CD4-positive, alpha-beta T cell treated with Interleukin-10 for 1 hour (primary cell): ENCODE measurements at places on chromosomes 12 and 14.

GRCh38 chr14:29810682-29811081 is 117.0 kb downstream of the PRKD1 start:
- no peak for DNase-seq

- DNase-seq, result no peak
Measured at GRCh38 chr12:17577405-17577804, 512.6 kb downstream of the RERGL start.

DNA sequence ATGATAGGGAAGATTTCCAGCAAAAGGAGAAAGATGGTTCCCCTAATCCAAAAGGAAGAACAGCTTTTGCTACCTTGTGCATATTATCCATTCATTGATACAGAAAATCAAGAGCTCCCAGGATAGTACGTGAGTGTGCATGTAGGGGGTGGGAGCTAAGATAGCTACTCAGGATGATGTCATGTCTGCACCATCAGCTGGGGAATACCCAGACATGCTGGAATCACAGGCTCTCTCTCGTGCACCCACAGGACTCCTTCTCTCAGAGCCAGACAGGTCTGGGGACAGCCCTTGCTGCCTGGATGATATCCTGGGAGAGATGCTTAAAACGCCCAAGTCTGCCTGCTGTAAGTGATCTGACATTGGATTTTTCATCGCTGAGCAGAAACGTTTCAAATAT is 38.9 kb downstream of the FOXN3 start:
- DNase-seq, result no peak

DNA sequence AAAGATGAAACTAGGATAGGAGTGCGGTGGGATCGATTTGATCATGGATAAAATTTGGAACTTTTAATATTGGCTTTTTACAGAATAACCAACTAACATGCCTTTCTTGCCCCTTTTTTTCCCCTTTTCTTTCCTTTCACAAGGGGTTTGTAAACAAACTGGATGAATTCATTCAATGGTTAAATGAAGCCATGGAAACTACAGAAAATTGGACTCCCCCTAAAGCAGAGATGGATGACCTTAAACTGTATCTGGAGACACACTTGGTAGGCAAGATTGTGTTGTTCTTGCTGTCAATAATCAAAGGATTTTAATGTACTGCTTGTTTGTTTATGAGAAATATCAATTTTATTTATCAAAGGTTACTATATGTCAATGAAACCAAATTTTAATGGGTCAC is 247.9 kb downstream of the AKAP6 start:
- DNase-seq, result no peak

GRCh38 chr12:64780132-64780530 is 20.9 kb upstream of the GNS start:
- DNase-seq, result no peak

DNA sequence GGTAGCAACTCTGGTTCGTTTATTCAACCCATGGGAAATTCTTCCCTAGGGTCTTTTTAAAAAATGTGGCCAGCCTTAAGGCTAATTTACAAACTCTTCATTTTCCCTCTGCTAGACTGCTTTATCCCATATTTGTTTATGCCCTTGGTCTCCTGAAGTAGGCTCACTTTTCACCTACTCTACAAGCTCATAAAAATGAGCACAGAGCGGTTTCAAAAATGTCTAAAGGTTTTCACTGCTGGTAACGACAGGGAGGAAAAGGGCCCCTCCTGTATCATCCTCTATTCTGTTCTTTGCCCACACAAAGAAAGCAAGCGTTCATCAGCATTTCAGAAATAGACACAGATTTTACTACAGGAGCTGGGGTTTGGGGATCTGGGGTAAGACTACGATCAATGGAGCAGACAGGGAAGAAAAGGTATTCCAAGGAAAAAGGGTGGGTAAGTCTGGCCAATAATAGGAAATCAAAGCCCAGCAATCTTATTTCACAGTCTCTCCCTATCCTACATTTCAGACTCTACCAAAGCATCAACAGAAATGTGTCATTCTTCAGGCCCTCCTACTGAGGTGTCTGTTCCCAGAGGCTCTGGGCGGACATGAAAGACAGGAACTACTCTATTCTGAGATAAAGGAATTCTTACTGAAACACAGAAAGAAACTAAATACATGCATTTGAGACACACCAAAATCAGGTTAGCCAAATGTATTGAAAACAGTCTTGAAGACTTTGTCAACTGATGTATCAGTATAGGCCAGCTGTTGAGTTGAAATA is 86.4 kb downstream of the SPPL3 start:
- DNase-seq, result no peak

DNA sequence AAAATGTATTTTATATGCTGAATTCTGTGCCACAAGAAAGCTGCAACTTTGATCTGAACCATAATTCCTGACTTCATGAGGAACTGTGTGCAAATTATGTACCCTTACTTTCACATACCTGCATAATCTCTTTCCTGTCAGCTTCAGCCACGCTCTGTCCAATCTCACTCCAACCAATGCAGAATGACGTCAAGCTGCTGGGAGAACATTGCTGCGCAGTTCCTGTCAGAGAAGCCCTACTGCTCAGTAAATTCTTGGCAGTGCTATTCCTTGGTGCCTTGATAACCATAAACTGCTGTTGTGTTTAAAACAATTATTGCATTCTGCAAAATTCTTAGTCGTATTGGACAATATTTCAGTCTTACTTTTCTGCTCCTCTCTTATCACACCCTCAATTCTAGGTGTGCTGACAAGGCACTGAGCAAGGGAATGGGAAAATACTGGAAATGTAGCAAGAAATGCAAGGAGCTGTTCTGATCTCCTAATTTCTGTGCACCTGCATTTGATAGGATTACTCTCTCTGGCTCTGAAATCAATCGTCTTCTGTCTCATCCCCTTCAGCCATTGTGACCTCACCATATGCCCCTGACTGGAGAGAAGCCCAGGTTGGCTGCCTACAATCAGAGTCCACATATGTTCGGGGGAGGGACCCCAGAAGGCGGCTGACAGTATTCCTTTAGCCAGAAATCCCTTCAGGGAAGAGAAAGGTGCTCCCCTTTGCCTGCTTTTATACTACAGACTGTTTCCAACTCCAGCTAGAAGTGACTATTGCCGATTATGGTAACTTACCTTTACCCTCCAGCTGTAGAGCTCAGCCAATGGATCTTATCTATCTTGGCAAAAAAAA is 274.9 kb upstream of the NOVA1 start:
- DNase-seq, result no peak

DNA sequence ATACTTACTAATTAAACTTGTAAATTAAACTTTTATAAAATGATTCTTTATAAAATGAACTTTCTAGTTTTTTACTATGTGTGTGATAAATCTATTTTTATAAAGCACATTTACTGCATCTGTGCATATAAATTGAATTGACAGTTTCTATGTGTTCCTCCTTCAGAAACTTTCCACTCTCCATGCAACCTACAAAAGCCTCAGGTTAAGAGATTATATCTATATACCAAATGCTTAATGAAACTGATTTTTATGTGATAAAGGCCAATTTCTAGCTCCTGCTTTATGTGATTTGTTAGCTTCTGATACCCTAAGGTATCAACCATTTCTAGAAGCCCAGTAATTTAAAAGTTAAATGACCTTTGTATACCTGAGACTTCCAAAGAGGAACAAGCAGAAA is 174.0 kb downstream of the SRGAP1 start:
- no peak for DNase-seq

GRCh38 chr14:51458563-51458955 is 193.2 kb upstream of the FRMD6 start:
- DNase-seq, result no peak

DNA sequence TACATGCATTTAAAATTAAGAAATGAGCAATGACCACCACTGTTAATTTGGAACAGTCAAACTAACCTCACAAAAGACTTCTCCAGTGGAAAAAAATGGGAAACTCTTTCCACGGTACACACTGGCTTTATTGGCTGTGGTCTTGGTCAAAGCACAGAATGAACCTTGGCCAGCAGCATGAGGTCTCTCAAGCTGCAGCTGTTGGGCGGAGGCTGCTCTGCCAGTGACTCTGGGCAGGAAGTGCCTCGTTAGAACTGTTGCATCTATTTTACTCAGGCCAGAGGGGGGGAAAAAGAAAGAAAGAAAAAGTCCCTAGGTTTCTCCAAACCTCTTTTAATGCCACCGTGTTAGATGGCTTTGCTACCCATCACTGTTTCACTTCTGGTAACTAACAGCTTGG is 279.8 kb upstream of the DIO2 start:
- DNase-seq, result no peak

GRCh38 chr12:57340104-57340503 is 89.1 kb upstream of the STAC3 start:
- DNase-seq, result peak; percentile 17

DNA sequence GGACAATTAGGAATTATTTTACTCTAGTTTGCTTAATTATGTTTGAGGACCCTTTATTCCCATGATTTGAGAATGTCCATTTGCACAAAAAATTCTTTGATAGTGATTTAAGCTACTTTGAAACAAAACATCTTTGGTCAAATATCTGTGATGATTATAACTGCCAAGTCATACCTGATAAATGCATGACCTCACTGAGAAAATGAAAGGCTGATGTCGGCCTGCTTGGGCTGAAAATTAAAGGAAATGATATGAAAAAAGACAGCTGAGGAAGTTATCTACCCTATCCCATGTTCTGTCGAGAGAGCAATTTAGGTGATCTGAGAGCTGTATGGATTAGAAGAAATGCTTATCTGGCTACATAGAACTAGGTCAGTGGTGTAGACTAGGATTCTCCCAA is 43.6 kb downstream of the ATL1 start:
- DNase-seq, result no peak

DNA sequence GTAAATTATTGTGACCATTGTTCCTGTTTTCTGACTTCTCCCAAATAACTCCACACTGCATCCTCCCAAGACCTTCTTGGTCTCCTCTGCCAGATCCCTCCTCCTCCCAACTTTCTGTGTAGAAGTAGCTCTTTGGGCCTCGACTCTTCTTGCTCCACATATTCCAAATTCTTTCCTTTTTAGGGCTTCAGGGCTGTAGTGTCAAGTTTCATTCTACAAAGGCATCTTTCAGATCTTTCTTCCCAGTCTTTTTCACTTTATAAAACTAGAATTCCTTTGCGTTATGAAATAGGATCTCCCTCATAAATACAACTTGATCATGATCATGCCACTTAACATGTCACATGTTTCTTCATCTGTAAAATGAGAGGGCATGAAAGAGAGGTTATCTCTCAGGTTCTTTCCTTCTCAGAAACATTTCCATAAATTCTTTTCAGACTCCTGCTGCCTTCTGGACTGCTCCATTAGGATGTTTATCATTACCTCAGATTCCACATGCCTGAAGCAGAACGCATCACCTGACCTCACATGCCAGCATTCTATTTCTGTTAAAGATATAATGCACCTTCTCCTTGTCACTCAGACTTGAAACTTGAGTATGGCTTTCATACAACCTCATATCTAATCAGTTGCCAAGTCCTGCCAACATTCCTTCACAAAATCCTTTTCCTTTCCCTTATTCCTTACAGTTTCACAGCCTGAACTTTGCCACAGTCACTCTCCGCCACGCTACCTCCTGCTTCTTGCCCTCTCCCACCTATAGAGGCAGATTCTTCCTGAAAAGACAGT is 8.5 kb downstream of the SLC38A1 start:
- no peak for DNase-seq

GRCh38 chr12:47741340-47741703 is 16.0 kb upstream of the ENDOU start:
- peak; percentile 81 for DNase-seq

GRCh38 chr14:36627981-36628380 is 33.7 kb upstream of the PAX9 start:
- no peak for DNase-seq

- no peak for DNase-seq
Measured at GRCh38 chr12:39327510-39327909, 115.4 kb downstream of the KIF21A start.

GRCh38 chr12:54538136-54538700 is 11.2 kb upstream of the PDE1B start:
- DNase-seq, result no peak
